Transverse colon (tissue), 4 donors: ENCODE measurements at places on chromosomes 6 and 20. TPM values are rescaled to one million over a fixed set of nuclear protein-coding genes. Genes with fewer than 3 reads are reported as not detected.
A peak's percentile ranks its signal among the peaks of the same experiment; 100 is the strongest.

The ADGRF5 gene
- 2.2 TPM for total RNA-seq

DNA sequence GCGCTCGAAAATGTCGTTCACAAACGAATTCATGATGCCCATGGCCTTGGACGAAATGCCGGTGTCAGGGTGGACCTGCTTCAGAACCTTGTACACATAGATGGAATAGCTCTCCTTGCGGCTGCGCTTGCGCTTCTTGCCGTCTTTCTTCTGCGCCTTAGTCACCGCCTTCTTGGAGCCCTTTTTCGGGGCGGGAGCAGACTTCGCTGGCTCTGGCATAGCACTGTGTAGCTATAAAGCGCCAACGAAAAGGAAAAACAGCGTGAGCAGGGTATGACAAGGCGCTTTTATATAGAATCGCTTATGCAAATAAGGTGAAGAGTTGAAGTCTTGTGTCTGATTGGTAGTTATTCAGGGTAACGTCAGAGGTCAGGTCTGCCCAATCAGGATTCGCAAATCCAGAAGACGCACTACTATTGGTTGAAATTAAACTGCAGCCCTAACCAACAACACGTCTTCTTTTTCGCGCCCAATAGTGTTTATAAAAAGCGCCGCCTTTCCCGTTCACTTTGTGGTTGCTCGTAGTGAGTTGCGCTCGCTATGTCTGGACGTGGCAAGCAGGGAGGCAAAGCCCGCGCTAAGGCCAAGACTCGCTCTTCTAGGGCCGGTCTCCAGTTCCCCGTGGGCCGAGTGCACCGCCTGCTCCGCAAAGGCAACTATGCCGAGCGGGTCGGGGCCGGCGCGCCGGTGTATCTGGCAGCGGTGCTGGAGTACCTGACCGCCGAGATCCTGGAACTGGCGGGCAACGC is 114.8 kb upstream of the PRSS16 start:
- DNase-seq = peak; percentile 94

The EYS gene
- not detected for total RNA-seq

- no peak for DNase-seq
These were observed 20.9 kb upstream of the POM121L2 start for GRCh38 chr6:27332692-27333641.

- DNase-seq = no peak
These were observed 46.6 kb upstream of the SRF start for GRCh38 chr6:43124481-43124880.

The TRAPPC3L gene
- not detected for total RNA-seq
